ENCODE measurements at places on chromosomes 16 and 17.
A peak's percentile ranks its signal among the peaks of the same experiment; 100 is the strongest.

DNA sequence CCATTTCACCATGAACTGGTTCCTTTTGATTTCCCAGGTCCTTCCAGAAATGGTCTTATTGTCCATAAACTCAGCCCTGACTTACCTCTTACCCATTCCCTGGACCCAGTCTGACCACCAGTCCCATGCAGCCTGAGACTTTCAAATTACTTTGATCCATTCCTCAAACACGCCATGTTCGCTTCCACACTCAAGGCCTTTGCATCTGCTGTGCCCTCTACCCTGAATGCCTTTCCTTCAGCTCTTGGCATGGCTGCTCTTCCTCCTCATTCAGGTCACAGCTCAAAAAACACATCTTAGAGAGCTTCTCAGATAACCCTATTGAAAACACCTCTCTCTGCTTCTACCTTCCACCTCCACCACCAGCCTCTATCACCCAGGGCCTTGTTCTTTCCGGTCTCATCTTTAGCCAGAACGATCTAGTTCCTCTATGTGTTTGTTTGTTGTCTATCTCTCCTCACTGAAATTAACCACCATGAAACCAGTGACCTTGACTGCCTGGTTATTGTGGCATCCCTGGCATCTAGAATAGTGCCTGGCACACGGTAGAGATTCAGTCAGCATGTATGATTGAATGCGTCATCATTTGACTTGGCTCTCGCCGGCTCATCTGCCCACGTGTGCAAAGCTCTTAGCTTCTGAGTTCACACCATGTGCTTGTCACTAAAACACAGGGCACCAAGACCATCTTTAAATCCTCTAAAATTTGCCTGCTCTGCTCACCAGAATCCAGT, 12.8 kb downstream of the CRYM start:
- no peak for DNase-seq

DNA sequence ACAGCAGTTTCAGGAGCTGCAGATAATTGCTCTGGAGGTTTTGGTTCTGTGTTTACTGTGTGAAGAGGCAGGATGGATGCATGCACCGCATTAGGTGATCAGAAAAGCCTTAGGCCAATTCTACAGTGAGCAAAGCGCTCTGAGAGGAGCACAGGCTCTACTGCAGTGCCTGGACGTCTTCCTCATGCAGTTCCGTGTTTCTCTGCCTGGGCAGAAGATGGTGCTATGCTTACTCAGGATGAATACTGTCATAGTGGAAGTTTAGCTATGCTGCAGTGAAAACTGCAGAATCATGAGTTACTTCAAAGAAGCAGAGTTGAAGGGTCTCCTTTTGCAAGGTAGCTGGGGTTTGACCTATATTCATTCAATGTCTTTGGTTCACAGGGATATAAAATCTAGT, 1012.4 kb downstream of the KCNJ18 start:
- DNase-seq = no peak

DNA sequence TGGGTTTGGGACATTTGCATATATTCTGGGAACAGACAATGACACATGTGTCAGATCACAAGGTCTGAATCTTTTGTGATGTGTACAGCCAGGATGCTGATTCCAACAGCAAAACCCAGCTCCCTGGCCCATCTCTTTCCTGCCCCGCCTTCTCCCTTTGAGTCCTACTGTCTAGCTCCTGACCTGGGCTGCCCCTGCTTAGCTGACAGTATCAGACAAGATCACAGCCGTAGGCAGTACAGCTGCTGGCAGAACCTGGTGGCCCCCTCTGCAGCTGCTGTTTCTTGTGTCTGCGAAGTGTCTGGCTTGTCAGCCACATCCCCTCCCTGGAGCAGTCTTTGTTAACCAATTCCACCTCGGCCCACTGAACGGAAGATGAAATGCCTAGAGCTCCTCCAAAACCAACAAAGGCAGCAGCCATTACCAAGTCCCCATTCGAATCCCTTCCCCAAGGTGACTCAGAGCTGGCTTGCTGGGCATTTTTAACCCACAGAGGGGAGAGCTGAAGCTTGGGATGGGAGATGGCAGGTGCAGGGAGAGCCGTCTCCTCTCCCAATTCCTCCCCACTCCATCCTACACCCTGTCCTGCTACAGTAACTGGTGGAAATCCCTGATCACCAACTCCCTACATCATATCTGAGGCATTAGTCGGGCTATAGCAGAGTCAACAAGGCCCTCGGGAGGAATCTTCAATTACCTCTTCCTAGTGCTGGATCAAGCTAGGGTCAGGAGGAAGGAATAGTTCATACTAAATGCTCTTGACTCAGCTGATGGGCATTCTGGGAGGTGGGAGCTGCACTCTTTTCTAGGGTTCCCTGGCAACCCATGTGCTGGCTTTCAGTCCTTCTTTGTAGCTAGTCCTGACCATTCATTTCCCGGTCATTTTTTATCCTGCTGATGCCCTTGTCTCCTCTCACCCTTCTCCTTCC, 5.8 kb downstream of the PIPOX start:
- DNase-seq = no peak

DNA sequence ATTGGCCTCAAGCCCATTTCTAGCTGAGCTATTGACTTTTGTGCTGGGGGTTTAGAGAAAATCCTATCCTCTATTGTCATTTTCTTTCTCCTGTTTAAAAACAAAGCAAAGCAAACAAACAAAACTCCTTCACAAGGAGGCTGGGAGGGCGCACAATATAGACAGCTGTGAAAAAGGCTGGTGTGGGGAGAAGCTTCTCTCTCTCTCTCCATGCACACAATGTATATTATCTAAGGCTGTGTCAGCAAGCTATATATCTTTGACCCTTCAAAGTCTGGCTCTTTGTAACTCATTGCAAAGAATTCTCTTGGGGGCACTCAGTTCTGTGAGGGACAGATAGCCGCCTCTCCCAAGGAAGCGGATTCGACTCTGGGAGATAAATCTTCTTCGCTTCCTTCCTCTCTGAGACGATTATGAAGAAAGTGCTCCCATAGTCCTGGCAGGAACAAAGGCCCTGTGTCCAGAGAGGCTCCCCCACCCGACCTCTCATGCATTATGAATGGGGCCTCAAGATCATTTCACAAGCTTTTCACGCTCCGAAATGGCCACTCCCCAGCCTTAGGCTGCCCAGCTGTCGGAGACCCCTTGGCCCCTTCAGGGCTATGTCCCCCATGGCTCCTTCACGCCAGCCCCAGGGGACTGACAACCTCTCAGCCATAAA, 33.2 kb upstream of the MEAK7 start:
- no peak for DNase-seq

DNA sequence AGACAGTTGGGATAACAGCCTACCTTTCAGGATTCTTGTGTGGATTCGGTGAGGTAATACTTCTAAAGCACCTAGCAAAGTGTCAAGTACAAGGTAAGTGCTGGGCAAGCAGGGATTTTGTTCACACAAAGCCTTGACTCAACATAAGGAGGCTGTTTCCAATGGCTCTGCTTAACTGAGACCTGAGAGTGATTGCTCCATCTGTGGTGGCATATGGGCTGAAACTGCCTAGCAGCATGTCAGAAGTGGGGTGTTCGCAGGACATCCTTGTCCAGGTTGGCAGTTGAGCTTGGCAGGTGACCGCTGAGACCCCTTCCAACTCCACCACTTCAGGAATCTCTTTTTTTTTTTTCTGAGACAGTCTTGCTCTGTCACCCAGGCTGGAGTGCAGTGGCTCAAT, 19.8 kb downstream of the IL4R start:
- no peak for DNase-seq

GRCh38 chr17:31594416-31594815, 202.9 kb downstream of the RAB11FIP4 start:
- no peak for DNase-seq

DNA sequence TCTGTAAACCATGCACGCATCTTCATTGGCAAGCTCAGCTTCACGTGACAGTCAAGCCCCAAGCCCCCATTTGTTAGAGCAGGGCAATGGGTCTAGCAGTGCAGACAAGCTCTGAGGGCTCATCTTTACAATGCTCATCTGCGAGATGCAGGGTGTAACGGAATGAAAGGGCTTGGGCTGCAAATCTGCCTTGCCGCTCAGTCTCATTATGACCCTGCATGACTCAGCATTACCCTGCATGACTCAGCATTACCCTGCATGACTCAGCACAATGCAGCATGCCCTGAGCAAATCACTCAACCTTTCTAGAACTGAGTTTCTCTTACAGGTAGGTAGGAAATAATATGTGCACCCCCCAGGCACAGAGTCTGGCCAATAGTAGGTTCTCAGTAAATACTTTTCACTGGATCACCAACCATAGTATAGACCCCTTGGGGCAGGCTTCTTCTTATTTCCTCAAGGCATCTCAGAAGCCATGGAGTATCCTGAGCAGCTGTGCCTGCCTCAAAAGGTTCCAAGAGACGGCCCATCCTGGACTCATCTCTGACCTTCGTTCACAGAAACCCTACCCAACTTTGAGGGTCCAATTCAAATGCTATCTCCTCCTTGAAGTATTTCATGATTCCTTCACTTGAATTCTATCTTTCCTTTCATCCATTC, 391.3 kb upstream of the CDH5 start:
- DNase-seq = peak; percentile 32

- DNase-seq = peak; percentile 76
These were observed 28.8 kb downstream of the PRKCA start for GRCh38 chr17:66331038-66331816.

GRCh38 chr16:11015076-11015475, 70.7 kb downstream of the CLEC16A start:
- DNase-seq = no peak

DNA sequence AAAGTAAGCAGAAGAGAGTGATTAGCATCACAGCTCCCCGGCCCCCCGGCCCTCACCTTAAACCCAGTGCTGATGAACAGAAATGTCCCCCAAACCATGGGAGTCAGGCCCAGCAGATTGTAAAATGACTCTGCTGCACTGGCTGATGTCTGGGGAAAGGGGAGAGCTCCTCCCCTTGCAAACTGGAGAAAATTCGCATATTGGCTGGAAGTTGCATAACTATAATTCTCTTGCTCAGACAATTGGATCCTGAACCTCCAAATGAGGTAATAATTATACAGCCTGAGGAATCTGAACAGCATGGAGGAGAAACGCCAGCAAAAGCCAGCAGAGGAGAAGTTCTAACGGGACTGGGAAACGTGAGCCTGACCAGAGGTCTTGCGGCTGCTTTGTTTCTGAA, 109.7 kb downstream of the C16orf95 start:
- no peak for DNase-seq

- peak; percentile 81 for DNase-seq
These were observed 472 bp upstream of the ARHGDIA start for GRCh38 chr17:81871387-81872230.

- DNase-seq = no peak
These were observed 23.1 kb upstream of the DOC2B start for GRCh38 chr17:204427-205147.

GRCh38 chr17:4368341-4368740, 1.9 kb upstream of the UBE2G1 start:
- no peak for DNase-seq

- no peak for DNase-seq
These were observed 50.7 kb upstream of the TNRC6C start for GRCh38 chr17:77907497-77908461.

DNA sequence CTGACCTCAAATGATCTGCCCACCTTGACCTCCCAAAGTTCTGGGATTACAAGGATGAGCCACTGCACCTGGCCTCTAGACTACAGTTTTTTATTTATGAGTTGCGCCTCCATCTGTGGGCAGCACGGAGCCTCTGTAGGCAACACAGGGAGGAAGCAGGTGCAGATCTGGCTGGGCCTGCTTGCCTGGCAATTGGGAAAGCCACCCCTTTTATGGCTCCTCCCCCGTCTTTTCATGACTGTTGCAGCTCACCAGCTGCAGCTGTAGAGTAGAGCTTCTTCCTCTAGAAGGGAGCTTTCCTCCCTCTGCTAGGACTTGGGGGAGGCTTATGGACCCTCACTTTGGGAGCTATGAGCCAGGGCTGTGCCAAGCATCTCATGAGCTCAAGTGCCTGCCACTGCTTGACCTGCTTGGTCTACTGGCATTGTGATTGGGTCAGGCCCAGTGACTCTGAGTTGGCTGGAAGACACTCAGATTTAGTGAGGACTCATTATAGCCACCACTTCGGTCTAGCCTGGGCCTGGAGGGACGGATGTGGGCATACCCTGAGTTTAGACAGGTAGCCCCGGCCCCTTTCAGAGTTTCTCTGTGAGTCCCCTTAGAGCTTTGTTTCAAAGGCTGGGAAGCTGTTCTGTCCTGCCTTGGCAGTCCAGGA, 6.9 kb upstream of the SLC7A6 start:
- DNase-seq = peak; percentile 85

DNA sequence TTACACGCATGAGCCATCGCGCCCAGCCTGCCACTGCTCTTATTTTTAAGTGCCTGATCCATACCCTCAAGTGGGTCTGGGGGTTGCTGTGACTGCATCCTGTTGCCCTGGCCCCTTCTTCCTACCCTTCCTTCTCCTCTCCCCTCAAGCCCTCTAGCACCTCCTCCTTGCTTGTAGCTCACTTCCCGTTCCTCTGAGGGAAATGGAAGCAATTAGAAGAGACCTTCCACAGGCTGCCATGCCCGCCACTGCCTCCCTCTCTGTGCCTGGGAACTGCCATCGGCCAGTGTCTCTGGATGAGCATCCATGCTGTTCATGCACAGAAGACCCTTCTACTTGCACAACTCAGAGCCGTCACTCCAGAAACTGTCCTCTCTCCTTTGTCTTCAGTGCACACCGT, 10.6 kb upstream of the TFAP4 start:
- peak; percentile 31 for DNase-seq

DNA sequence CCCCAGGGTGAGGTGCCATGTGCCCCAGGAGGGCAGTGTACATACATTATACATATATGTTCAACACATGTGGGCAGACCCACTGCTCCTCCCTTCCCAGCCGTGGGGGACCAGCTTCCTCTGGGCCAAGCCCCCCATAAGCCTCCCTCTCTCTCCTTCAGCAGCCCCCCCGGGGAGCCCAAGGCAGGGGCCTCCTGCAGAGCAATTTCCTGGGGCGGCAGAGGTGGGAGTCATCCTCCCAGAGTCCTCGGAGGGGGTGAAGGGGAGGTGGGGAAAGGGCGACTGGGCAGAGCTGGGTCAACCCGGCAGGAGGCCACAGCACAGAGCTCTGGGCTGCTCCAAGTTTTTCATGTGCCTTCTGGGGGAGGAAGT, 235.1 kb downstream of the ZNF423 start:
- DNase-seq = no peak

GRCh38 chr16:15483857-15484256, 49.5 kb downstream of the BMERB1 start:
- DNase-seq = peak; percentile 18

DNA sequence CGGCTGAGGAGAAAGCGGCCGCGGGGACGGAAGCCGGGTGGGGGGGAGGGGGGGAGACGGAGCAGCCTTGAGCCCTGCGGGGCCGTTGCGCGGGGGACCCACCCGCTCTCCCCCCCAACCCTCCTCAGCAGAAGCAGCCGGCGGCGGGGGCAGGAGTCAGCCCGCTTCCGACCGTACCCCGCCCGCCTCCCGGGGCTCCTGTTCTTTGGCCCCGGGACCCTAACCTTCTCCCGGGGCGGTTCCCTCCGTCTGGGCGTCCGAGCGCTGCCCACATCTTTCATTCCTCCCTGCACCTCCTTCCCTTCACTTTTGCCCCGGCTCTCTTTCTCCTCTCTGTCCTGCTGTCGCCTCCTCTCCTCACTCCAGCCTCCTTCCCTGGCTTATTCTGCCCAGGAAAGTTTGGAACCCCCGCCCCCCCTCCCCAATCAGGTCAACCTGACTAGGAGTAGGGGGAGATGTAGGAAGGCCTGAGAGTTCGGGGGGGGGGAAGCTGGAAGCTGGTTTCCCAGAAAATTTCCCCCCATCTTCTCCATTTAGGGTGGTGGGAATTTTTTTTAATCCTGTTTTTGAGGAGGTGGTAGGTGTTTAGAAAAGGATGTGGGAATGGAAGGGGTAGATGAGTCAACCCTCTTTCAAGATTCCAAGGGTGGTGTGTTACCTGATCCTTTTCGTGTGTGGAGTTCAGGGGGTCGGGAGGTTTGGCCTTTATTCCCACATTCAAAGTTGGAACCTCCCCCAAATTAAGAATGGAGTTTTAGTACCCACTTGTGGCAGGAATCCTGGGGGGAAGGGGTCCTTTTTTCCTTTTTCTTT, 427 bp upstream of the NLK start:
- no peak for DNase-seq
